NCI-H748 treated with DMSO at 0.1 percent for 48 hours (cell line): ENCODE measurements at places on chromosomes 11 and 22.

GRCh38 chr11:8603696-8604077 lies 9.7 kb upstream of the STK33 start:
- DNase-seq, result no peak

DNA sequence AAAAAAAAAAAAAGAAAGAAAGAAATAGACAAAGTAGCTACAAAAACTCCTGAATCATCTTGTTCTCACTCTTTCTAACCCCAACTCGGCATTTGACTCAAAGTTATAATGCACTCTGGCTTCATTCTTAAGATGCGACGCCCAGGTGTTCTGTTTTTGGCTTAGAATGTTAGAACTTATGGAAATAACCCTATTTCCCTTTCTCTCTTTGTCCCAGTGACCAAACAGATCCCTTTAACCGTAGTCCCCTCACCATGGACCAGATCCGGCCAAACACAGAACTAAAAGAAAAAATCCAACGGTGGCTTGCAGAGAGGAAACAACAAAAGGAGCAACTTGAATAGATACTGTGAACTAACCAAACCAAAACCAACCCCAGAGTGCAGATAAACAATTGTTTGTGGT lies 5.3 kb upstream of the ATP5MG start:
- no peak for DNase-seq

DNA sequence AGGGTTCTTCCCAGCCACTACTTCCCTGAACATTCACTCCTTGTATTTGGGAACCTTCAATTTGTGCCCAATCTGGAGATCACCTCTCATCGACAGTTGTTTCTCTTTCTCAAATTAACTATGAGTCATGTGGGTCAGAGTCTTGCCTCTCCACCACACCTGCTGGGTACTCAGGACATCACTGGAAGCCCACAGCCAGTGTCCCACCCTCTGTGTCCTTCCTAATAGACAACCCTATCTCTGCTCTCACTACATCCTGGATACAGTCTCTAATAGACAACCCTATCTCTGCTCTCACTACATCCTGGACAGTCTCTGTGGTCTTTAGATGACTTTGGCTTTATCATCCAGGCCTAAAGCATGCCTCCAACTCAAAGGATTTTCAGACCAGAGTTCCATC lies 70.1 kb downstream of the ARL14EP start:
- DNase-seq, result no peak

DNA sequence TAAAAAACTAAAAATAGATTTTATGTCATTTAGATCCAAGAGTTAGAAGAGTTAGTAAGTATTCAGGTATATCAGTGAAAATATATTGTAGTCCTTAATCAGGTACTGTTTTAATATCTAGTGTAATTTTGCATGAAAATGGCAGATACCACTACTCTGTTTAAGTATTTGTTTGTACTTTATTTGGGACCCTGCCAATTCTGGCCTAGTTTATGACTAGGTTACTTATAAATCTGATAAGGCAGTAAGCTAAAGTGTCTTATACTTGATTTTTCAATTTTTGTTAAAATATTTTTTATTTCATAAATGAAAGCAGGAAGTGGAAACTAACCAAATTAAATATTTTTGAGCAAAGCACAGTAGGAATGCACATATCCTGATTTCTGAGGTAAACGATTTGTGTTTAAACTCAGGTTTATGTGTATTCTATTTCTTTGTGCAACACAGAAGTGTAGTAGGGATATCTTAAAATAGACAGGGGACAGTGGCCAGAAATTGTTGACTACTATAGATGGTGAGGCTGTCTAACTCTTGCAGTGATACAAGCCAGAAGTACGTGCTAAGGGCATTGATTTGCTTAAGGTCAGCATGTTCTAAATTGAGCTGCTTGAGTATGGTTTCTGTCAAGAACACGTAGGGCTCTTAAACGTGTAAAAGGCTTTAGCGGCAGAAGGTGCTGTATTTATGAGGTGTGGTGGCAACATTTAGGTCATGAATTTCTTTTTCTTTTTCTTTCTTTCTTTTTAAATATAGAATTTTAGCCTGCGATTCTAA lies 34.0 kb downstream of the HIPK3 start:
- no peak for DNase-seq

DNA sequence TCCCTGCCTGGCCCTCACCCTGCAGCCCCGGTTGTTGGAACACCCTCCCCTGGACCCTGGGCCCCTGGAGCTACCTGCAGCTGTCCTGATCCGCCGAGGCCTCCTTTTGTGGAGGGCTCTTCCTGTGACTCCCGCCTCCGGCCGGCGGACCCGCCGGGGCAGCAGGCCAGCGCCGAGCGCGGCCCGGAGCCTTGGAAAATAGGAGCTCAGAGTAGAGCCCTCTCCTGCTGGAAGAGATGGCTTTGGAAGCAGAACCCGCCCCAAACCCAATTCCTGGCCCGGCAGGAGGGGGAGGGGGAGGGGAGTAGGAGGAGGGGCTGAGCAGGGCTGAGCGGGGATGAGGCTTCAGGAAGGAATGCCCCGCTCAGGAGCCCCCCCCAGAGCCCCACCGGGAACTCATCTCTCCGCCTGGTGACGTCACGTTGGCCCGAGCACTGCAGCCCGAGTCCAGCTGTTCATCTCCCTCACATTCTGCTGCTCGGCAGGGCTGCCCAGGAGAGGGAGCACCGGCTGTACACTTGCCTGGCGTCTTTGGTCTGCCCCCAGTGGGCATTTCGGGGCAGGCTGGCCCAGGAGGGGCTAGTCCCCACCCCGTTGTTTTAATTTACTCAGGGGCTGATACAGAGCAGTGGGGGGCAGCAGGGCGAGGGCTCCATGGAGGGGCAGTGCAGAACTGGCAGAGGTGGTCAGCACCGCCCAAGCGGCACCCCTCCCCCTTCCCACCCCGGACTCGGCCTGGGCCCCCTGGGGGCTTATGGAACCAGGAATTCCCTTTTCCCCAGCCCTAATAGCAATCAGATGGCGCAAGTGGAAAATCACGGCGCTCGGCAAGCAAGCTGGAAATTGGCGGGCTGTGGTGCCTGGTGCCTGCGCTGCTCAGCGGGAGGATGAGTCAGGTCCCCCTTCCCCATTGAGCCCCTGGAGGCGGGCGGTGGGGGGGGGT lies at the start of gene MRGPRF:
Gene MRGPRF, minus strand, starts transcription at position 238 of the 943 bp plus-strand sequence. CDS start 3,345 bp downstream, outside the sequence.
- DNase-seq, result no peak

- DNase-seq, result no peak
These were observed 41.6 kb downstream of the CHRDL2 start for GRCh38 chr11:74689666-74690065.

DNA sequence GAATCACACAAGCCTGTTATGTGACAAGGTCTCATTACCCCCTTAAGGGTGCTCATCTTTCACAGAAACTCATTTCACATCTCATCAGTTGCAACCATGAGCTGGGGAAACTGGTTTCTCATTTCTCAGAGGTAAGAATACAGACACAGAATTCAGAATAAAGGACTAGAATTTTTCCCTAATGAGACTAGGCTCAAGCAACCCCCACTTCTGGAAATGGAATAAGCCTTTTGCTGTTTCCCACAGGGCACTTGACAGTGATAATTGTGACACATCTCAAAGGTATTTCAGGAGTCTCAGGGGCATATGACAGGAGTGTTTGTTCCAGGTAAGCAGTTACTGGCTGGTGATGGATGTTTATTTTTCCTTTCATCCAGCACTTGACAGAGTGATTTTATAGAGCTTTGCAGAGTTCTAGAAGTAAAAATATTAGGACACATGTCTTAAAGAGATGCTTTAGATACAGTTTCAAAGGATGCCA lies 112.9 kb upstream of the DDI1 start:
- DNase-seq, result no peak

DNA sequence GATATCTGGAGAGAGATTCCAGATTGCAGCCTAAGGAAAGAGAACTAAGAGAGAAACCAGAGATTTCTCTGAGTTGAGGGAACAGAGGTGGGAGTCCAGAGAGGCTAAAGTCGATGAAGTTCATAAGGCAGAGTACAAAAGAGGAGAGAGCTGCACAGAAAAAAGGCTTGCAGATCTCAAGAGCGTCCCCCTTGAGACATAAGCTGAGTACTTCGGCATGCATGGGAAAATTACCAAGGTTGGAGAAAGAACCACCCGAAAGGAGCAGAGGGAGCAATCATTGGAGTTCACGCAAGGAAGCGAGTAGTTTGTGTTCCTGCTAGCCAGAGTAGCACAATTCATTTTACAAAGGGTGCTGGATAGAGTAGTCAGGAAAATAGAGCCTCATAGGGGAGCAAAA lies 293.5 kb downstream of the TMEM135 start:
- DNase-seq, result no peak

DNA sequence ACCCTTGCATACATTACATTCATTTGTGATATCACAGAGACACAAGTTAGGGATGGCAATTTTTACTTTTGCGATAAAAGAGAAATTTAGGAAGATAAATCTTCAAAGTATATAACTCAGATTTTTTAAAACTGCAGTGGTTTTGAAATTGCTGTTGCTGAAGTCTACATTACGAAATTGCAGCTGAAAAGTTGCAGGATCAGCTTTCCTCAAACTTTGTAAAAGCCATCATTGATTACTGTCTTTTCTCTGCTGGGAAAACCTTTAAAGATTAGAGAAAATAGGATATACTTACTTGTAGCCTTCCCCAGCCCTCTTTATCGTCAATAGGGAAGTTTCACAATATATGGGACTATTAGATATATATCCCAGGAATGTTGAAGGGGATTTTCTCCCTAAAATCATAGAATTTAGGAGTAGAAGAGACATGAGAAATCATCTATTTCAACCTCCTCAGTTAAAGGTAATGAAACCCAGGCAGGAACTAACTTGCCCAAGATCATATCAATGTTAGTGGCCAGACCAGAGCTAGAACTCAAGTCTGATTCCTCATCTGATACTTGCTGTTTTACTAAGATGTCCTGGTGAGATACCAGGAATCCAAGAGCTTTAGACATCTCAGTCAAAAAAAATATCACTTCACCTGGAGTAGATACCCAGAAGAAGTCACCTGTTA lies 10.4 kb upstream of the AGBL2 start:
- no peak for DNase-seq

GRCh38 chr22:33927752-33928151 lies 7.5 kb upstream of the LARGE1 start:
- no peak for DNase-seq

- DNase-seq, result no peak
These were observed 280.2 kb downstream of the BUD13 start for GRCh38 chr11:116492600-116492999.

- DNase-seq, result no peak
These were observed 489.5 kb downstream of the DLG2 start for GRCh38 chr11:85137597-85137996.

GRCh38 chr11:44804449-44805437 lies 78.0 kb downstream of the TSPAN18 start:
- DNase-seq, result no peak

DNA sequence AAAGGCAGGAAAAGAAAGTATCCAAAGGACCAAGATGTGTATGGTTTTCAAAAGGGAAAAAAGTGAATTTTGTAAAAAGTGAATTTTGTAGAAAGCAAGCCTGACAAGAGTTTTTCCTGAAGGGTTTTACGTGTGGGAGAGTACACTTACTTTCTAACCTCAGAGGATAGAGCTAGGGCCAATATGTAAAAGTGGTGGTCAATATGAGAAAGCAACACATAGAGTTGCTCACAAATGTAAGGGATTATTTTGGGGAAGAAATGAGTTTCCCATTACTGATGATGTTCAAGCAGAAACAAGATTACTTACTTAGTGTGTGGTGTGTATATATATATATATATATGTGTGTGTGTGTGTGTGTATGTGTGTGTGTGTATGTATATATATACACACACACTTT lies 162.5 kb downstream of the SWAP70 start:
- no peak for DNase-seq

GRCh38 chr11:124971810-124972209 lies 17.8 kb downstream of the CCDC15 start:
- no peak for DNase-seq

DNA sequence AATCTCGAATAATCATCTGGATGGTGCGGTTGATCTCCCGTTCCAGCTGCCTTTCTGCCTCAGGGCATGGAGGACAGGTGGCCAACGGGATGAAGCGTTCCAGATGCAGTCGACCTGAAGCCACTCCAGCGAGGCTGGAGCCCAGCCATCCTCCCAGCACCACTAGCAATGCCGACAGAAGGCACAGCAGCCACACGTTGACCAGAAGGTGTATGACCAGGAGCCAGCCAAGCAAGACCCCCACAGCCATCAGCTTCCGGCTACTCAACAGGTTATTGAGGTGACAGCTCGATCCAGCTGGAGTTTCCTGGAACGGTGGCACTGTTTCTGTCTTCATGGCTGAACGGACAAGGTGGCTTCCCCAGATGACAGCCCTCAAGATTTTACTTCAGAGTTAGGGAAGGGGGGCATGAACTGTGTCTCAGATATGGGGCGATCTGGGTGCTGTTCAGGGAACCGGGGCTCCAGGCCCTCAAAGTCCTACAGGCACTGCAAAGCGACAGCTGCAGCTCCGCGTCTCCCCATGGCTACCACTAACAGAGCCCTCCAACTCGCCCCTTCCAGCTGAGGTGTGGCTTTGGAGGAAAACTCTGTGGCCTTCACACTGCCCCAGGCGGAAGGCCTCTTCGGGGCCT lies 559 bp downstream of the SNX19 start:
- no peak for DNase-seq
